ENCODE measurements at places on chromosomes 4 and X. TPM values are rescaled to one million over a fixed set of nuclear protein-coding genes. Genes with fewer than 3 reads are reported as not detected.

DNA sequence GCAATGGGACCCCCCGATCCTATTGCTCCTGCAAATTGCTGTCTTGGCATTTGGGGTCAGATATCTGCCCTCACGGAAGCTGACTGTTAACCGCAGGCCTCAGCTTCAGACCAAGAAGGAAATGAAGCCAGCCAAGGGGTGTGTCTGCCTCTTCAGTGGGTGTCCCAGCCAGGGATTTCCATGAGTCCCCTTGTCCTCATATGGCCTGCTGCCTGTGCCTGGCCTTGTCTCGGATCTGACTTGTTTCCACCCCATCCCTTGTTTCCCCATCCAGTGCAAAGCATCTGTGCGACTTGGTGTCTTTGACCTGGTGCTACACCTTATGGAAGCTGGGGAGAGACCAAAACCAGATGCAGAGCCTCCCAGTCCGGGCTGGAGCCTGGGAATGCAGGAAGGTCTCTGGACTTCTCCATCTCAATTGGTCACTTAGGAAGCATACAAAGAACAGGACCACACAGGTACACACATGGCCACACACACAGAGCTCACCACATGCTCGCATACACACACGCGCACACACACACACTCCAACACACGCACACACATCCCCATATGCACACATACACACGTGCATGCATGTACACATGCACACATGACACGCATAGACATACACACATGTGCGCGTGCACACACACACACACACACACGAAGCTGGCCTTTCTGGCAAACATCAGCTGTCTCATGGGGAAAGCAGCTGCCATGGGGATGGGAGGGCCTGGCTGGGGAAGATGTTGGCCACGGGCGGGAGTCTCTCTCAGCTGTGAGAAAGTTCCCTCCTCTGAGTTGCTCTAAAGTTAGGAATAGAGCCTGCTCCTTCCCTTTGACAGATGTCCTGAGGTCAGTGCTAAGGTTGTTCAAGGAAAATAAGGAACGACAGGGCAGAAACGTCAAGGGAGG, 65.5 kb downstream of the CRMP1 start:
- no peak for DNase-seq

- DNase-seq: no peak
These were observed 29.7 kb downstream of the TMEM164 start for GRCh38 chrX:110032534-110033147.

GRCh38 chr4:7737268-7737645, 202.4 kb downstream of the AFAP1 start:
- no peak for DNase-seq

DNA sequence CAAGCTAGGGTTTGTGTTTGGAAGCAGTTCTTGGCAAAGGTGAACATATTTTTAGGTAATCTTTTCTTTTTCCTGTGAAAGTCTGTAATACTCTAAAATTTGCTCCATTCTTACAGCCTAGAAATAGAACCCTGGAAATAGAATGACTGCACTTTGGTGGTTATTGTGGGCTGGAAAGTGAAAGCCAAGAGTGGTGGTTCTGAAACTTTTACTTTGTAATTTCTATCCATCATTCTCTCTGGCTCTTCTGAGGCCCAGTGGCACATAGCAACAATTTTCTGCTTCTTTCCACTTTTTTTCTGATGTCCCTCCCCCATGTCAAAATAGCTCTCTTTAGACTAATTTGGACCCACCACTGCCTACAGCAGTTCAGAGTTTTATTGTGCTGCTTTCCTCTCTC, 300.4 kb upstream of the RPS6KA3 start:
- no peak for DNase-seq

Gene SMR3B
- not detected for polyA plus RNA-seq

Gene OTC
- not detected for polyA plus RNA-seq

Gene UPF3B
- 13.5 TPM for polyA plus RNA-seq

Gene MCTS1
- 36.6 TPM for polyA plus RNA-seq
